ENCODE measurements at places on chromosomes 3 and 15.

DNA sequence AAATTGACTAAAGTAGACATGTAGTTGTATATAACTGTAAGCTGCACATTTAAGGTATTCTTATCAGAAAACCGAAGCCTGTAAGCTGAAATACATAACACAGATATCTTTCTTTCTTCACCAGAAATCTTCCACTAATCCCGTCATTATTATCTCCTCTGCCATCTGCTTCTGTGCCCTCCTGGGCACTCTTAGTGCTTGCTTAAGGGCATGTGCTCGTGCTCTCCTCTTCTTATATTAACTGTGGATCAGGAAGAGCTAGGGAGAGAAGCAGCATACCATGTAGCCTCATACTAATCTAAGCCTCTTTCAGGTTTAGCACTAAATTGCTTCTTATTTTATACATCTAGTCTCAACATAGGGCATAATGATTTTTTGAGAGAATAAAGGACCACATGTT is 60.8 kb downstream of the RIOX2 start:
- no peak for DNase-seq

- DNase-seq, result no peak
Observed at GRCh38 chr3:84666468-84666867, 292.3 kb upstream of the CADM2 start.

- no peak for DNase-seq
Observed at GRCh38 chr3:35528728-35529127, 110.6 kb upstream of the ARPP21 start.

DNA sequence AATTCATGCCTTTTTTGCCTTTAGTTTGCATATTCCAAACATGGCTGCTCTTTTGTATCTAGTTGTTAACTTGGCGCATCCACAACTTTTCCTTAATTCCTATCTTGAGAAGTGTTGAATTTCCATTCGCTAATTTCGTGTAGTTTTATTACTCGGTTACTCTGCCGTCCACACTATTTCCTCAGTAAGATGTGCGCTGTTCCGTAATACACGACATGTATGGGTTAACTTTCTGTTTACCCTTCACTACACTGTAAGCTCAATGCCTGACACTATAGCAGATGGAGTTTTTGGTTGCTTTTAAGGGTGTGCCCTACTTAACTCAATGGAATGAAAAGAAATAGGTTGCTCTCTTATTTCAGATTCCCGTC is 724 bp downstream of the RPSA start:
- no peak for DNase-seq

GRCh38 chr3:159765030-159765859 is 223.4 kb upstream of the IL12A start:
- DNase-seq, result peak; percentile 64

GRCh38 chr3:142875583-142876207 is 13.2 kb downstream of the PCOLCE2 start:
- DNase-seq, result no peak

DNA sequence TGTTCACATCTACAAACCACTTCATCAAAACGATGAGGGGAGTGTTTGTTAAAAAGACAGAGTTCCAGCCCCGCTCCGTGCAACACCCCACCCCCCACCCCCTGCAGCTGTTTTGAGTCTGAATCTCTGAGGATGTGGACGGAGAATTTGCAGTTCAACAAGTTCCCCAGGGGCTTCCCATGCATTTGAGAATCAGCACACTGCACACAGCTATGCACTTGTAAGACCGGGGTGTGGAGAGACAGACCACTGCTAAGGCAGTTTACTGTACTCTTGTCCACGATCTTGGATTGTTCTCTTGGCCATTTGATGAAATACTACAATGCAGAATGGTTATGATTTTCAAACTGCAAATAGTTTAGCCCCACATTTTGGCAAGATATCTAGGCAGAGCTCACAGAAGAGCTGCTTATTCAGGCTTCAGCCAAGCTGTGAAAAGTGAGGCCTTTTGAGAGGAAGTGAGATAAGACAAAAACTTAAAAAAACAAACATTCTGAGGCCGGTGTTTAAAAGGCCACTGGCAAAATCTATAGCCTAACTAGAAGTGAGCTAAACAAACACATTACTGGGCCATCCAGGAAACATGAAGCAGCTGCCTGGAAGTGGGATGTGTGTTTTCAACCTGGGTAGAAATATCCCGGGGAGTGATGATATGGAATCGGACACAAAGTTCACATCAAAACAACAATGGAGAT is 308.2 kb upstream of the ADAMTS9 start:
- DNase-seq, result no peak

GRCh38 chr3:56467801-56468183 is 475 bp downstream of the ERC2 start:
- DNase-seq, result no peak

DNA sequence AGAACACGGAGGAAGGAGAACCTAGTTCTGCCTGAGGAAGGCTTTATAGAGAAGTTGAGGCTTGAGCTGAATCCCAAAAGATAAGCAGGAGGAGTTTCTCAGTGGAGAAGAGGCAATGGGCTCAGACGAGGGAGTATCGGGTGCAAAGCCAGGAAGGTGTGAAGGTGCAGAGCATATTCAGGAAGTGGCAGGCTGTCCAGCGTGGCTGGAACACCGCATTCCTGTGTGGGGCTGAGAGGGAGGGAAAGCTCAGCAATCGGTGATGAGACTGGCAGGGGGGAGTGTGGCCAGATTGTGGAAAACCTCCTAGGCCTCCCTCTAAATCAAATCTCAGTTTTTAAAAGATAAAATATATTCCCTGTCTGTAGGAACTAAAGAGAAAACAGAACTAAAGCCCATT is 63.0 kb downstream of the ARHGAP31 start:
- no peak for DNase-seq

- DNase-seq, result no peak
Observed at GRCh38 chr3:197408177-197408957, 110.0 kb upstream of the DLG1 start.

All from mucosa of gallbladder (tissue), 1 donor.